ENCODE measurements at places on chromosomes 5 and 9.

DNA sequence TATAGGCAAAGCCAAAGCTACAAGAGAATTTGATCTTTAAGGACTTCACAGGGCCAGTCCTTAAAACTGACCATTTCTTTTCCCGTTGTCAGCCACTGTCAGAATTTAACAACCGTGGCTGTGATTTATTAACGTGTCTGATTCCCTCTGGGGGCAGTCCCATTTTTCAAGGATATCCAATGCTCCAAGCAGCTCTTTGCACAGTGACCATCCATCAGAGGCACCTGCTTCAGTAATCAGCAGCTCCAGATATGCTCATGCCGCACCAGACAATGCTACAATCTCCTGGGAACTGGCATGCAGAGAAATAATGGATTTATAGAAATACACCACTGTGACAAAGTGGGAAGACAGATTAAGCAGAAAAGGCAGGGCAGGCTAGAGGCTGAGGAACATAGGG is 163.3 kb upstream of the PPP1R2B start:
- peak; percentile 72 for DNase-seq

DNA sequence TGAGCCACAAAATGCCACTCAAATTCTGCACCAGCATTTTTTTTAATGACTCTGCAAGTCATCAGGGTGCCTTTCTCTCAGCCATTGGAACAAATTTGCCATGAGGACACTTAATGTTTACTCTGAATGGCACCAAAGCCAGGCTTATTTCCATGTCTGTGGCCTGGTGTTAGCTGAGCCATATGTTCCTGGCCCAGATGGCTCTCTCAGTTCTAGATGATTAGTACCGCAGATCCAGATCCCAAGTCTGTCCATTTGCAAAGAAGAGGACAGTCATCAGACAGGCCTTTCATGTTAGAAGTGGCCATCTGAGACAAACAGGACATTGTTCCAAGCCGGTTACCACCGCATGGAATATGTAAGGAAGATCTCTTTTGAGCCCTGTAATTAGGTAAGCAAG is 70.3 kb downstream of the INSYN2B start:
- peak; percentile 94 for DNase-seq

DNA sequence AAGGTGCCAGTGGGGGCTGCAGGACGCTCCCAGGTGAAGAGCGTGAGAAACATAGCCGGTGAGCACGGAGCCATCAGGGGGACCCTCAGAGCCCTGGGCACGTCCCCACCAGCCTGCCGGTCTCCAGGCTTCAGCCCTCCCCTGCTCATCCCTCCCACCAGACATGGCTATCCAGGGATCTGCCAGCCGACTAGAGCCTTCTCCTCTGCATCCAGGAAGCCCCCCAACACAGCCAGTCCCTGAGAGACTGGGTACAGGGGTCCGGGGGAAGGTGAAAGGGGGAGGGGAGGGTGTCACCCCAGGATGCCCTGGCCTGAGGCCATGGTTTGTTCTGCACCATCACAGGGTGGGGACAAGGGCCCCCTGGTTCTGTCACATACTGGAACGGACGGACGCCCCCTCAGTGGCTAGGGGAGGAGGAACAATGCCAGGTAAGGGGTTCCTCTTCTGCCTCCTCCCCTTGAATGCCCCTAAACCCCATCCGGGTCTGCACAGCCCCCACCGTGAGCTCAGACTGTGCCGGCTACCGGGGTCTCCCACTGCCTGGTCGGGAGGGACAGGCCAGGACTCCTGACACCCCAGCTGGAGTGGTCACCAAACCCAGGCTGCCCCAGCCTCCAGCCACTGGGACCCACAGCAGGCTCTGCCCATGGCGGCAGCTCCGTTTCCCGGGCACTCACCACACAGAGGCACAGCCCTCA is 34.3 kb downstream of the NACC2 start:
- no peak for DNase-seq

- no peak for DNase-seq
These were observed 326.3 kb upstream of the PTGER4 start for GRCh38 chr5:40353442-40353841.

DNA sequence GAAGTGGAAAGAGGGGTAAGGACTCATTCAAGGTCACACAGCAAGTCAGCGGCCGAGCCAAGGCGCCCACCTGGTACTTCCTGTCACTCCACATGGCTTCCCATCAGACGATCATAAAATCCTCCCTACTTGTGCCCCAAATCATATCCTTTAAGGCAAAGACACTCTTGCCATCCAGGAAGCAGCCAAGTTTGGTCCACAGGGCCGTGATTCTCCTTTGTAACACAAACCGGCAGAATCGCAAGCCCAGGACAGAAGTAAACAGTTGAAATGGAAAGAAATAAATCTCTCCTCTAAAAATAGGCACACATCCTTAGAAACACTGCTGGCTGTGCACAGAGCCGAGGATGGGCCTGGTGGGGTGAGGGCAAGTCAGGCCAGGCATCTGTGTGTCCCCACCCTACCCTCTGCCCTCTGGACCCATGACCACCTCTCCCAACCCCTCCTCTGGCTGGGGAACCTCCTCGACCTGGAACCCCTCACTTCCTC is 30.5 kb downstream of the TMOD1 start:
- no peak for DNase-seq

DNA sequence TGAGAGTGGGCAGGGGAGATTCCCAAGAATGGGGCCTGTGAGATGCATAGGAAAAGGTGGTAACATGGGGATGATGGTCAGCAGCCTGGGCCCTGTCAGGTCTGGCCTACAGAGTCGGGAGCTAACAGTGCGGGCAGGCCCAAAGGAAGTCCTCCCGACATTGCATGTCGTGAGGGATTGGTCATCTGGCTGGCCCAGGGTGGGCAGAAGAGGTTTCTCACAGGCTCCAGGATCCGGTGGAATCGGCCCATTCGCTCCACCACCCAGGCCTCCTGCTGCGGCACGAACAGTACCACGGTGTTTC is 514 bp downstream of the STOML2 start:
- no peak for DNase-seq

GRCh38 chr5:41181691-41182564 is 31.4 kb downstream of the C6 start:
- no peak for DNase-seq

- peak; percentile 38 for DNase-seq
These were observed 29.8 kb downstream of the TARS1 start for GRCh38 chr5:33470544-33470943.

- peak; percentile 16 for DNase-seq
These were observed 1.5 kb upstream of the TTC39B start for GRCh38 chr9:15308511-15308910.

DNA sequence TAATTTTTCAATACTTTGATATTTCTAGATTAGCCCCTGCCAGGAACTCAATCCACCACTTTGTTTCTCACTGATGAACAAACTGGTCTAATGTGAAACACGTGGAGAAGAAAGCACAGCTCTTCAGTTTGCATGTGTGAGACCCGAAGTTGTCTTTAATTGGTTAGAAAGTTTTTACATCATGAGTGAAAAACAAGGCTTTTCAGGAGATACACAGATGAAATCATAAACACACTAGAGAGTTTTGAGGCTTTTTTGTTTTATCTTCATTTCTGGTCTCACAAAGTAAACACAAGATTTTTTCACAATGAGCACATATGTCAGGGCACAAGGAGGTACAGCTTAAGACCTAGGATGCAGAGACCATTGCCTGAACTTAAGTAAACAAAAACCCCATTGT is 84.5 kb upstream of the MOCS2 start:
- no peak for DNase-seq

GRCh38 chr5:107668154-107669095 is 2.3 kb downstream of the EFNA5 start:
- peak; percentile 77 for DNase-seq

GRCh38 chr5:175893466-175893865 is 22.1 kb downstream of the CPLX2 start:
- DNase-seq, result peak; percentile 59

GRCh38 chr5:180642181-180642775 is 7.1 kb downstream of the FLT4 start:
- no peak for DNase-seq

DNA sequence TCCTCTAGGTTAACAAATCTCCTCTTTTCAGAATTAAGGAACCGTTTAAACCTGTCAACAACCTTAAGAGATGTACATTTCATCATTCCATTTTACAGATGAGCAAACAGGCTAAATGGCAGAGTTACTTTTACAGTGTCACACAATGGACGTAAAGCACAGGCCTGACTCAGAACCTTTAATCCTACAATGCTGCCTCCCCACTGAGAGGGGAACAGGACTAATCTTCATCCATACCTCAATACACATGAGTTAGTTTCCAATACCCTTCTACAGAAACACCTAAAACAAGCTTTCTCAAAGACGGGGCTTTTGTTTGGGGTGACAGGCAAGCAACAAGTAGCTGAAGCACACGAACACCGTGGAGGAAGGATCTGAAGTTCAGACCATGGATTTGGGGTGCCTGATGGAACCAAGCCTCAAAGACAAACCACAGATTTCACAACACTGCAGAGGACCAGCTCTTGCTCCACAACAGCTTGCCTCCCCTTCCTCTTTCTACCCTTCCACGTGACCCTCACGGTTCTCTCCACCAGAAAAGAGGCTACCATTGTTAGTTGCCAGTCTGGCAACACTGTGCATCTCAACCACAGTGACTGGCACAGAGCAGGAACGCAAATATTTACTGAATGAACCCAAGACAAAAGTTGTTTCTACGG is 1.8 kb downstream of the RNF130 start:
- peak; percentile 84 for DNase-seq

- DNase-seq, result no peak
These were observed 453.7 kb upstream of the RIOK2 start for GRCh38 chr5:97636766-97637165.

GRCh38 chr5:179732918-179733771 is 523 bp downstream of the MAML1 start:
- peak; percentile 77 for DNase-seq

DNA sequence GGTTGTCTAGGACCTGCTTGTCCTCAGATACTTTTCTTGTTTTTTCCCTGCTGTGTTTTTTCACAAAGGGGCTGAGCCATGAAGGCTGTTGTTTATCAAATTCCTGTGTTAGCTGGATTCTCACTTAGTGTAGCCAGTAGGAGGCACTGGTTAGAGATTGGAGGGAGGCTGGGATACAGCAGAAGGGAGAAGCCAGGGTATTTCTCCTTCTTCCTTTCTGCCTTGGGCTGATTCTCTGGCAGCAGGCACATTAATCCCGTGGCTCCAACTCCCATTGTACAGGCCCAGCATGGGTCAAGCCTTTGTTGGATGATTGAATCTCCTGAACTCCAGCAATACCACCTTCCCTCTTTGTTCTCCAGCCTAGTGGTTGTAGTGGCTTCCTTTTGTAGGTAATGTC is 46.4 kb upstream of the FAM170A start:
- peak; percentile 48 for DNase-seq

GRCh38 chr9:129194221-129194620 is 16.2 kb upstream of the IER5L start:
- DNase-seq, result no peak

DNA sequence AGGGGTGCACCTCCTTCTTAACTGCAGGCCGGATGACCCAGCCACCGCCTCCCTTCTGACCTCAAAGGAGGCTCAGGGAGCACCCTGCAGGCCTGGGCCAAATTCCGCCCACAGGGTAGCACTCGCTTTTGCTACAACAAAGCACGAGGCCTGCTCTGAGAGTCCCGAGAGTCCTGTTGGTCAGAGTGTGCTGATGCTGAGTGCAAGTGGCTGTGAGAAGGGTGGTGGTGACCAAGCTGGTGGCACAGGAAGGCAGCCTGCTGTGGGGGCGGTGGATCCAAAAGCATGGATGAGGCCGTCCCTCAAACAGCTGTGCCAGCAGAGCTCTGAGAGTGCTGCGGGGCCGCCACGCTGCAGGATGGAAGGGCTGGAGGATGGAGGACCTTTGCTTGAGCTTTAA is 101.8 kb downstream of the AK8 start:
- DNase-seq, result no peak

- DNase-seq, result no peak
These were observed 42.6 kb upstream of the SPATA31D4 start for GRCh38 chr9:81885602-81886001.

- DNase-seq, result no peak
These were observed 24.0 kb upstream of the LTC4S start for GRCh38 chr5:179769796-179770195.

DNA sequence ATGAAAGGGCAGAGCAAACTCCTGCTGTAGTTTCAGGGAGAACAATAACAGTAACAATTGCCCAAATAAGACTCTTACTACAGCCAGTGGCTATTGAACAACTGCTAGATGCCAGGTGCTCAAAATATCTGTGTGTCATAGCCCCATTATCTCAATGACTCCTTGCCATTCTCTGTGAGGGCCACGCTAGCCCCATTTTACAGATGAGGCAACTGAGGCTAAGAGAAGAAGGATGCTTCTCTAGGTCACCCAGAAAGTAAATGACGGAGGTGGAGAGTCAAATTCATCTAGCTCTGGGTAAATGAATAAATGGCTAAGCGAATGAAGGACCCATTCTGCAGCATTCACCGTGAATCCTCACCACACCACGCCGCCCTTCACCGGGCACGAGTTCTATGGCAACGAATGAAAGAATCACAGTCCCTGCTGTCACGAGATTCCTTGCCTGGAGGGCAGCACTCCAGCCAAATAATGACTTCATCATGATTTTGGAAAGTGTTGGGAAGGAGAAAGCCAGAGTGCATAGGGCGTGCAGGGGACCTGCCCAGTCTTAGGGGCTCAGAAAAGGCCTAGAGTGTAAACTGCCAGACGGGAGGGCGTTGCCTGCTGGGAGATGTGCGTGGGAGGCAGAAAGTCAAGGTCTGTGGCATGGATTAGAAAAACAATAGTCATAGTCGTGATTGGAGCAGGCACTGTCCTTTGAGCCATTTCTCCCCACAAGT is 147.2 kb downstream of the C9orf50 start:
- peak; percentile 39 for DNase-seq

DNA sequence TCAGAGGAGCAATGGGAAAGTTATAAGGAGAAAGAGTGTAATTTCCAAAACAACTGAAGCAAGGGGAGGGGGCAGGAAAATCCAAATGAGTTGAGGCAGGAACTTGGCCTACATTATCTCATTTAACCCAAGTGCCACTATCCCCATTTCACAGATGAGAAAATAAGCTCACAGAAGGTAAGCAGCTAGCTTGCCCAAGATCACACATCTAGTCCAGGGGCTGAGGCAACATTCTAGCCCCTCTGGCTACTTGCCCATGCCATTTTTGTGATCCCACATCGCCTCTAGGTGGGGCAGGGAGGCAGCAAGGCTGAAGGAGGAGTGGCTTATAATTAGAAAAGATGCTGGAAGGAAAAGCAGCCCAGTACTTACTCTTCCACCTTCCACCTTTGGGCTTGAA is 2.6 kb upstream of the PSIP1 start:
- peak; percentile 88 for DNase-seq

GRCh38 chr5:82789095-82789494 is 288.1 kb downstream of the TMEM167A start:
- no peak for DNase-seq

DNA sequence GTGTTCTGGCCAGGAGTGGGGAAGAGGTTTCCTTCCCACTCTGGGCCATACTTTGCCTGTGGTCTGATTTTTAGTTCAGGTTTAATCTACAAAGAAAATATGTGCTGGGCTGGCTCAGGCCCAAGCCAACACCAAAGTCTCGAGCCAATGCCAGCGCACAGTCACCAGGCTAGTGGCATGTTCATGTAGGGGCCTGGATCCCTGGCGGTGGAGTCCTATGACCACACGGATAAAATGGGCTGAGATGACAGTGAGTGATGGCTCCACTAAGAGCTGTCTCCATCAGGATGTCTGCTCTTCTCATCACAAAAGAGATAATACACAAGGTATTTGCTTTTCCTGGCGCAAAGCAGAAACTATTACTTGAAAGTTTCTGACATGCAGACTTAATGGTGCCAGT is 92.9 kb upstream of the PTPN3 start:
- DNase-seq, result peak; percentile 50

Data from NCI-H69 (cell line).